Aortic smooth muscle cell (primary cell): ENCODE measurements at places on chromosomes 13 and 19. TPM values are rescaled to one million over a fixed set of nuclear protein-coding genes. Genes with fewer than 3 reads are reported as not detected.

S1PR5 gene
- 4.1 and 6.2 TPM in 2 replicates for total RNA-seq

NAPA gene
- 96.4 and 113 TPM in 2 replicates for total RNA-seq

LIN37 gene
- total RNA-seq = 6.7 and 7.0 TPM in 2 replicates

TMEM190 gene
- not detected in 2 replicates for total RNA-seq

ZNF529 gene
- total RNA-seq = 7.0 and 8.2 TPM in 2 replicates

VSTM2B gene
- total RNA-seq = not detected in 2 replicates

TMEM59L gene
- total RNA-seq = 3.1 and 4.0 TPM in 2 replicates

MYO1F gene
- 0.13 and 0.19 TPM in 2 replicates for total RNA-seq

LPAR6 gene
- 12.4 and 28.2 TPM in 2 replicates for total RNA-seq

SHISA7 gene
- not detected in 2 replicates for total RNA-seq

TRPC4 gene
- total RNA-seq = 13.1 and 17.2 TPM in 2 replicates

CCDC194 gene
- 0.19 and 0.40 TPM in 2 replicates for total RNA-seq

RASAL3 gene
- total RNA-seq = 0.06 and 0.13 TPM in 2 replicates

GPR4 gene
- total RNA-seq = 0.40 and 0.99 TPM in 2 replicates

ELL gene
- 16.1 and 18.0 TPM in 2 replicates for total RNA-seq

CAPN12 gene
- total RNA-seq = not detected in 2 replicates

ITGBL1 gene
- 457 and 634 TPM in 2 replicates for total RNA-seq

ZNF320 gene
- 7.7 and 9.7 TPM in 2 replicates for total RNA-seq

HNRNPM gene
- total RNA-seq = 53.4 and 58.2 TPM in 2 replicates

ZFP82 gene
- 5.1 and 5.7 TPM in 2 replicates for total RNA-seq

PPP6R1 gene
- 27.7 and 30.8 TPM in 2 replicates for total RNA-seq

FFAR1 gene
- total RNA-seq = not detected in 2 replicates

CLC gene
- total RNA-seq = not detected in 2 replicates

TYROBP gene
- not detected in 2 replicates for total RNA-seq

OR10H3 gene
- total RNA-seq = not detected in 2 replicates

ZNF135 gene
- total RNA-seq = 4.5 and 5.9 TPM in 2 replicates

MRPL54 gene
- 48.9 and 52.3 TPM in 2 replicates for total RNA-seq

ATP4B gene
- total RNA-seq = not detected in 2 replicates

CRTC1 gene
- 2.6 and 2.7 TPM in 2 replicates for total RNA-seq

NTF4 gene
- total RNA-seq = not detected in 2 replicates

PDX1 gene
- not detected in 2 replicates for total RNA-seq

ZNF66 gene
- total RNA-seq = 1.2 and 2.0 TPM in 2 replicates

CYP4F3 gene
- total RNA-seq = not detected in 2 replicates

MLNR gene
- not detected in 2 replicates for total RNA-seq

LYPD3 gene
- total RNA-seq = 0.13 TPM in 1 of 2 replicates, not detected in the other

ZNF223 gene
- total RNA-seq = 4.6 and 4.8 TPM in 2 replicates

TEKTIP1 gene
- not detected in 2 replicates for total RNA-seq

C13orf42 gene
- total RNA-seq = not detected in 2 replicates

ZNF85 gene
- 6.9 and 7.1 TPM in 2 replicates for total RNA-seq

PTGER1 gene
- 15.5 and 35.5 TPM in 2 replicates for total RNA-seq

GNA15 gene
- 0.19 TPM in 1 of 2 replicates, not detected in the other for total RNA-seq

ZNF728 gene
- 0.40 and 0.62 TPM in 2 replicates for total RNA-seq

ZNF729 gene
- not detected in 2 replicates for total RNA-seq

KIR2DL3 gene
- not detected in 2 replicates for total RNA-seq

FUT2 gene
- total RNA-seq = not detected in 2 replicates

TRPM4 gene
- total RNA-seq = 20.5 and 33.0 TPM in 2 replicates

SLITRK6 gene
- under 0.01 TPM in 1 of 2 replicates, not detected in the other for total RNA-seq
